ENCODE measurements at places on chromosomes 3 and 15. TPM values are rescaled to one million over a fixed set of nuclear protein-coding genes. Genes with fewer than 3 reads are reported as not detected.

Gene SSUH2
- polyA plus RNA-seq, result not detected

Gene CCR9
- polyA plus RNA-seq, result not detected

Gene LMAN1L
- polyA plus RNA-seq, result not detected

Gene OR5K2
- not detected for polyA plus RNA-seq

Gene SLC22A14
- not detected for polyA plus RNA-seq

Gene ASB14
- 0.27 TPM for polyA plus RNA-seq

Gene EPHA3
- polyA plus RNA-seq, result not detected

Gene SLC27A2
- not detected for polyA plus RNA-seq

Gene CAMKV
- polyA plus RNA-seq, result not detected

DNA sequence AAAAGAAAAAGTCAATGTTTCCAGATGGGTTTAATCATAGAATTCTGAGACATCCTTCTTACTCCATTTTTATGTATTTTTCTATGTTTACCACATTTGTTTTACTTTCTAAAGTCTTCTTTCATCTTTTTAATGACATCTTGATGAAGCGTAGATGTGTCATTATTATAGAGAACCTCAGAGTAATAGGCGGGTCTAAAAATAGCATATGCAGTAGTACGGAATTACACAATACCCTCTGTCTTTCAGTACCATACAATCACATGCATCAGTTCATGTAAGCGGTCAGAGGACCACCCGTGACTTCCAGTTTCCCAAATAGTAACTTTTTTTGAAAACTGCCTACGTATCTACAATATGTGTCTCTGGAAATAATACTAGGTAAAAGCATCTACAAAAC is 224.0 kb downstream of the PLOD2 start:
- DNase-seq, result no peak

GRCh38 chr15:68054628-68055223 is 611 bp downstream of the PIAS1 start:
- DNase-seq, result no peak

DNA sequence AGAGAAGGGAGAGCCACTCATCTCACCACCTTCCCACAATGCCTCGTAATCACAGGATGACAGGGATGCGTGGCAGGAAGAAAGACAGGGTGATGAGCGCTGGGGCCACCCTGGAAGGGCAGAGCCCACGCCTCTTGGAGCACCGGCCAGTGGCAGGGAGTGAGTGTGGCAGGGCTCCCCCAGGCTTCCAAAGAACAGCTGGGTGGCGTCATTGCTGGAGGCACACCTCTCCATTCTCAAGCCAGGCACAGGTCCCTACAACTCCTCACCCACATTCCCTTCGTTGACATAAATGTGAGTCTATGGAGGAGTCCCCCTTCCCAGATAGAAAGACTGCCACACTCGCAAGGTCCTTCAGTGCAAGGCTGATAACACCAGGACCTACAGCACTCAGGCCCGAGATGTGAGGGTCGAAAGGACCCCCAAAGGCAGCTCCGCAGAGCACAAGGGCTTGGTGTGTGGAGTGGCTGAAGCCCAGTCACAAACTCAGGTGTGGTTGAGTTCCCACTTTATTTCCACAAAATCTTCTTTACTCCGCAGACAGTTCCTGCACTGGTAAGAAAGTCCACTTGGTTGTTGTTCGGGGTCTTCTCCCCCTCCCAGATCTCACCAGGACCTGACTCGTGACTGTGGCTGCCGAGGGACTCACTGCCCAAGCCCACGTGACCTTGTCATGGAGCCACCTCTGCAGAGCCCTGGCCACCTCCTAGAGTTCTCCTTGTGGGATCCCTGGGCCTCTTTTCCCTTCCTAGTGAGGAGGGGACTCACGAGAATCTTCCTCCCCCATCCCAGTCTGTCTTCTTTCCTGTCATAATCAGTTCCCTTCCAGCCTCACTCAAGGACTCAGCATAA is 22.4 kb upstream of the CORO2B start:
- no peak for DNase-seq

DNA sequence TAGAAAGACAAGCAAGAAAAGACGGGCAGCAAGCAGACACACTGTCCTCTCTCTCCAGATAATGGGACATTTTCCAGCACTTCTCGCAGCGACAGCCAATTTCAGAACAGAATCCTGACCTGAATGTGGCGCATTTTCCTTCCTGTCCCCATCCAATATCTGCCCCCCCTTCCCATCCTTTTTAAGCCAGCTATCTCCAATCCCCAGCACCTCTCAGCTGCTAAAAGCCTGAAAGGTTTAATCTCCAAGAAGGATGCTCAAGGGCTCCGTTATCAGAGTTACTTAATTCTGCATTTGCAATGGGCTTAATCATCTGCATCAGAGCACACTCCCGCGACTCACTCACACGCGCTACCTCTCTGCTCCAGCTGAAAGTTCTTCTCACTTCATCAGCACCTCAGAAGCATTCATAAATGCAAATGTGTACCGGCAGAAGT is 50.5 kb downstream of the SRGAP3 start:
- no peak for DNase-seq

DNA sequence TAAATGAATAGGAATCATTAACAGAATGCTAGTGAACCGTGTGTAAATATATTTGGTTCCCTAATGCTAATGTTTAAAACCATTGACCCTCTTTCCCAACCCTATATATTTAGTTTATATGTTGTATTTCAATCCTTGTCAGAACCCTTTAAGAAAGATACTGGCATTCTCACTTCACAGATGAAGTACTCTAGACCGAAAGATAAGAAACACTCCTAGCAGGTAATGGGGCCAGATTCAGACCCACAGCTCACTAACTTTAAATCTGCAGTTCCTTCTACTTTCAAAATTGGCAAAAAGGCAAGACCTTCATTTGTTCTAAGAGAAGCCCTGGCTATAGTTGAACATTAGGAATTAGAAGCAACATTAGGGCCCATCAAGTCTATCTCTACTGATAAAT is 42.3 kb upstream of the TM4SF4 start:
- DNase-seq, result no peak

- DNase-seq, result no peak
Measured at GRCh38 chr3:184658223-184658928, 53.5 kb downstream of the MAGEF1 start.

GRCh38 chr3:120648290-120648689 is 33.7 kb downstream of the HGD start:
- DNase-seq, result no peak

- no peak for DNase-seq
Measured at GRCh38 chr3:102004561-102004960, 155.2 kb downstream of the NFKBIZ start.

DNA sequence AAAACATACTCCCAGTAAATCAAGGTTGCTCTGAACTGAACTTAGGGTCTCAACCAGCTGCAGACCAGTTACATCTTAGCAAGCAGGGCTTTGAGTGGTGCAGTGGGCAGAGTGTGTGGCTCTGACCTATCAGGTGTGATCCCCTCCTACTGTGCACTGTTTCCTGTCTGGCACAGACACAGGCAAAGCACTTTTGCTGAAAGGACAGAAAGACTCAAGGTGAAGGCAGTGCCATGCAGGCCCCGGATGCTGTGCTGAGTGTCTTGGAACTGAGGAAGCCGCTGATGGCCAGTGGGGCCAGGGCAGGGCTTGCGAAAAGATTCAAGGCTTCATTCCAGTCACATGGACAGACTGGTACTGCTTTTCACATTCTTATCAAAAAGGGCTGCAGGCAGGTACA is 85.2 kb downstream of the CACNA1D start:
- DNase-seq, result no peak

DNA sequence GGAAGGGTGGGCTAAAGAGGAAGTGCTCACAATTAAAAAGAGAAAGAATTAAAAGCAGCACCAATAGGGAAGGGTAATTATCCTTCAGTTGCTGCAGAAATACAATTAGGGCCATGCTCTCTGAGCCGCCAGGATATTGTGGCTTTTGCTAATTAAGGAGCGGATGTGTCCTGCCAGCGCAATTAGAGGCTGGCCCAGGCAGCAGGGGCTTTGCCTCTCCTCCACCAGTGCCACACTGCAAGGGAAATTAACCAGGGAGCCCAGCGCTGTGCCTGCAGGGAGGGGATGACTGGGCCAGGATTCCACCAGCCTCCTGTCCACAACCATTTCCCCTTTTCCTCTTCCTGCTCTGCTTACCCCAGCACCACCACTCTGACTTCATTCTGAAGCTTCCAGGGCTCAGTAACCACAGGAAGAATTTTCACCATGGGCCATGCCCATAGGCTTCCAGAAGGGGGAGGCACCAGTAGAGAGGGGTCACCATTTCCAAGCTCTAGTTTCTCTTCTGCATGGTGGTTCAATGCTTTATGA is 10.4 kb upstream of the AEN start:
- no peak for DNase-seq

- no peak for DNase-seq
Measured at GRCh38 chr3:67540198-67540894, 114.1 kb downstream of the SUCLG2 start.

GRCh38 chr3:36193448-36193847 is 186.9 kb upstream of the STAC start:
- DNase-seq, result no peak

- DNase-seq, result peak; percentile 34
Measured at GRCh38 chr15:80694611-80695098, 455 bp upstream of the ABHD17C start.

DNA sequence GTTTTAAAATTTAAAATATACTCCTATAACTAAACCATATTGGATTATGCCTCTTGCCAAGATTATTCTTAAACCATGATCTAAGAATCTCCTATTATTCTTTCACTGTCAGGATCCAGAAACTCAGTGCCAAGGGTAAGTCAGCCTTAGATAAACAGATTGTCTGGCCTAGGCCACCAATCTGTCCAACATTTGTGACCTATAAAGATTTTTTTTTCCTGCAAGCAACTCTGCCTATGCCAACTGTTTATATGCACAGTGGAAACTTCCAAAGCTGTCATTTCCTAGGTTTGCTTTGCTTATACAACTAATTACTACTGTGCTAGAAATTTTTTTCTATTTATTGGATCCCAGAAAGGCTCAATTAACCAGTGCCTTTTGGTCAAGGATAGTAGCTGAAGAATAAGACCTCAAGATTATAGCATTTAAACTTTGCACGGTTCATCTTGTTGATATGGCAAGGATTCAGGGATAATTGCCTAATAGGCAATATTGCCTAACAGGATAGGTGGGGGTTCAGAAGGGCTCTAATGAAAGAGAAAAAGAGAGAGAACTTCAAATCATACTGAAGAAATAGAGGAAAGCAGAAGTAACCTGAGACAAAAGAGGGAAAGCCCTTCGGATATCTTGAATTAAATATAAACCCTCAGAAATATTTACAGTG is 22.8 kb downstream of the GAP43 start:
- no peak for DNase-seq

- DNase-seq, result no peak
Measured at GRCh38 chr3:112134335-112135124, 1.5 kb upstream of the GCSAM start.

DNA sequence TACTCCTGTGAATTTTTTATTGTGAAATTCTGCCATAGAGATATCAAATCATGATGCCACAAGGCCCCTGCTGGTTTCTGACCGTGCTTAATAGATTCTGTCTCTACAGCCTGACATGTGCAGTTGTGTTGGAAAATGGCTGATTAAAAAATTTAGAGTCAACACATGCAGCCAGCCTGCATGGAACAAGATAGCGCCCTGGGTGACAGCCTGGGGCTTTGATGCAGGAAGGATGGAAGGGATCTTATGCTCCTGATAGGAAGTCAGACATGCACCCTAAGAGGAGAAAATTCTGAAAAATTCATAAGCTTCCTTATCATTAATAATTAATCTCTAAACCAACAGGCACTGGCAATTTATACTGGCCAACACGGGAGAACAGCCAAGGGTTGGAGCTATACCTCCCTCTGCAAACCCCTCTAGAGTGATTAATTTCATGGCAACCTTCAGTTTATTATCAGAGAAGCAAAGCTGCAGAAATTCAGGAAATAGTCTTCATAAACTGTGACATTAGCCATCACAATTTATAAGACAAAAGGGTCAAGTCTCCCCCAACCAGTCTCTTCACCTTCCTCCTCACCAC is 198.4 kb downstream of the CADPS start:
- no peak for DNase-seq

GRCh38 chr3:178384321-178385230 is 151.7 kb upstream of the KCNMB2 start:
- DNase-seq, result no peak

- DNase-seq, result no peak
Measured at GRCh38 chr3:44424758-44425157, 52.7 kb downstream of the ZNF445 start.

GRCh38 chr3:129425213-129425612 is 3.2 kb downstream of the EFCAB12 start:
- DNase-seq, result no peak

- DNase-seq, result no peak
Measured at GRCh38 chr3:20225769-20226168, 39.8 kb upstream of the SGO1 start.

GRCh38 chr3:59783468-59783988 is 733.7 kb upstream of the CFAP20DC start:
- peak; percentile 72 for DNase-seq

DNA sequence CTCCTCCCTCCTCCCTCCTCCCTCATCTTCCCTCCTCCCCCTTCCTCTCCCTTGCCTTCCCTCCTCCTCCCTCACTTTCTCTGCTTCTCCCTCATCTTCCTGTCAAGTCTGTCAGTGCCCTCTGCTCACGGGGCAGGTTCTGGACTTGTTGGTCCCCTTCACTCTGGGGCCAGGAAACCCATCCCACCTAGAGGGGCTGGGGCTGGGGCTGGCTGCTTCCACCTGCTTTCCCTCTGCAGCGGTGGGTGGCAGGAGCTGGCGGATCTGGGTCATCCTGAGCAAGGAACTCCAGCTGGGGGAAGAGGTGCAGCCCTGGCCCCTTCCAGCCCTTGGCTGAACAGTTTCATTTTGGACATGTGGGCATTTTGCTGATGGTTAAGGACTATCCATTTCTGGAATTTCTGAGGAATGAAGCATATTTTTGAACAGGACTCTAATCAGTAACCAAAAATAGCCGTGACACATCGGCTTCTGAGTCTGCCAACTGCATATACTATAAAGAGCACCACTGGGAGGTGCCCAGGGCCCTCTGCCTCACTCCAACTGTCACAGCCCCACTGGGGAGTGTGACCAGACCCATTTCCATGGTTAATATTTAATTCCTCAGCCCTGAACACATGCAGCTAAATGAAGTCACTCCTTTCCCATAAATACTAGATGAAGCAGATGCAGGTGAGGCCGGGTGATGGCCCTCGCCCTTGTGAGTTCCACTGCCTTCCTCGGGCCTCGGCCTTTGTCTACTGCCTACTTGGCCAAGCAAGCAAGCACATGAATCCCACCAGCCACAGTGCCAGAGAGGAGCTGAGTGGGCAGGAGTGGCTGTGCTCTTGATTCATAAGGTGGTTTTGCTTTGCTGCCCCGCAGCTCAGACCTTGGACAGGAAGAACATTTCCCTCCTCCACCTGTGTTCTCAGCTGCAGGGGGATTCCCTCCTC is 39.8 kb downstream of the CHDH start:
- no peak for DNase-seq

Measured in immature natural killer cell (primary cell).